Stromal cell of bone marrow (primary cell): ENCODE measurements at places on chromosomes 3 and 15.
A peak's percentile ranks its signal among the peaks of the same experiment; 100 is the strongest.

DNA sequence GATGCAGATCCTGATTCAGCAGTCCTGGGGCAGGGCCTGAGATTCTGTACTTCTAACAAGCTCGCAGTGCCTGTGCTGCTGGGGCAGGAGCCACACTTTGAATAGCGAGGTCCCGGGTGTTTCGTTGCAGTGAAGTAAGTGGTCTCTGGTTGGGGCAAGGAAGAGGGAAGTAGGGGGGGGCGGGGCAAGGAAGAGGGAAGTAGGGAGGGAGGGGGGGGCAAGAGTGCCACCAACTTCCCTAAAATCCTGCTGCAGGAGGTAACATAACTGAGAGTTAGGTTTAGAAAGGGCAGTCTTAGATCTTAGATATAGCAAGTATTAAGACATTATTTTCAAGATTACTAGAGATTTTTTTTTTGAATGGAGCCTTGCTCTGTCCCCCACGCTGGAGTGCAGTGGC, 35.5 kb downstream of the CRTAP start:
- no peak for DNase-seq

GRCh38 chr3:2525968-2526367, 427.3 kb downstream of the CNTN4 start:
- DNase-seq, result no peak

DNA sequence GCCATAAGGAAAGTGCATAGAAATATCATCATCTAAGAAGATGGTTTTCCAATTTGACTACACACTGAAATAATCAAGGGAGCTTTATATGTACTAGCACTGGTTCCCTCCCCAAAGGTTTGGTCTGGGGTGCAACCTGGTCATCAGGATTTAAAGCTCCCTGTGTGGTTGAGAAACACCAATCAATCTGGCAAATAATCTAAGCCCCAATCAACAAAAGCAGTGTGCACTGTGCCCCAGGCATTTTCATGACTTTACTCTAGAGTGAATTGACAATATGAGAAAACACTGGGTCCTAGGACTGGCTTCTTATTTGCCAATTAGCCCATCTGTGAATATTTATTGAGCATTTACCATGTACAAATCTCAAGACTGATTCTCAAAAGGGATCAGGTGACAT, 255.1 kb downstream of the MEIS2 start:
- DNase-seq, result no peak

- no peak for DNase-seq
Observed at GRCh38 chr3:59425942-59426341, 376.1 kb upstream of the CFAP20DC start.

DNA sequence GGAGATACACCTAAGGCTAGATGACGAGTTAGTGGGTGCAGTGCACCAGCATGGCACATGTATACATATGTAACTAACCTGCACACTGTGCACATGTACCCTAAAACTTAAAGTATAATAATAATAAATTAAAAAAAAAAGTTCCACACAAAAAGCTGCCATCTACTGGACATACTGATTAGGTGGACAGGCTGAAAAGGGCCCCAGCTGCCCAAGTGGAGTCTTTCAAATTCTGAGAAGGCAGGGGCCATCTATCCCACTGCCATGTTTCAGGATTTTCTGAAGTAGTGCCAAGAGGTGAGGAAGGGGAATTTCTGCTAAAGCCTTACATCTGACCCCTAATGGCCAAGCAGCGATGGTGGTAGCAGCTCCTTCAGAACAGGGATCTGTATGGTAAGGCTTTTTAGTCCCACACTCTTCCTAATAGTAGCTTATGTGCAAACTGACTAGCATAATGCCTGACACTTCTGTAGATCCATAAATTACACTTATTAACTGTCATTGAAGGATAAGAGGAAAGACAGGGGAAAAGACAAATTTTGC, 7.7 kb downstream of the FSTL1 start:
- no peak for DNase-seq

DNA sequence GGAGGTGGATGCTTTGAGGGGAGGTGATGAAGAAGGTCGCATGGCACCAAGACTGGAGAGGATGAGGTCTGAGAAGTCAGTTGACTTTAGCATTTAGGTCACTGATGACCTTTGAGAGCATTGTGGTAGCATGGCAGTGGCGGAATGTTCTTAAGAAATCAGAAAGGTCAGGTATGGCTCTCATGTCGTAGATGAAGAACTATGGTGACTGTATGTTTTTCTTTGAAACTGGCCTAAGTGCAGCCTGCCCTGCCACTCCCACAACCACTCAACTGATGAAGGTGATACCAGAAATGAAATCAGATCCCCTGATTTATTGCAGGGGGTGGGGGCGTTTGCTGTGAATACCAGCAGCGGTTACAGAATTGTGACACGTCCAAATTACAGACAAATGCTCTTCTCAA, 102.6 kb downstream of the ITPR1 start:
- no peak for DNase-seq

- peak; percentile 29 for DNase-seq
Observed at GRCh38 chr15:88238618-88239430, 17.7 kb downstream of the NTRK3 start.

DNA sequence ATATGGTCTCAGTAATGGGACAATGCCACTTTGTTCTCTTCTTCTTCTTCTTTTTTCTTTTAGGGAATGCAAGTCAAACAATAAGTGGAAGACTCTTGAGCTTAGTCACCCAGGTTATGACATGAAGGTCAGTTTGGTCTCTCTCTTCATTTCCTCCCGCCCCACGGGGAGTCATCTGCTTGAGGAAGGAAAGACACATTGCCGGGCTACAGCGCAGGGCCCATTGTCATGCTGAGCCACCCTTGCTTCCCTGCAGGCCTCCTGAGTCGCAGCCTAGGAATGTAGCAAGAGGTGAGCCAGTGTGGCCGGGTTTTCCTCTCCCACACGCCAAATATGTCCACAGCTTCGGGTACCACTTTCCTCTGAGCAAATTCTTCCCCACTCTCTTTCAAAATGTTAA, 47.6 kb downstream of the RAP2B start:
- DNase-seq, result no peak
